ENCODE measurements at places on chromosomes 16 and 17. TPM values are rescaled to one million over a fixed set of nuclear protein-coding genes. Genes with fewer than 3 reads are reported as not detected.

Gene ARMC5
- 7.2 TPM for total RNA-seq

Gene ZSCAN10
- not detected for total RNA-seq

Gene PRCD
- 3.3 TPM for total RNA-seq

Gene GAA
- 16.7 TPM for total RNA-seq

Measured in nasal cavity respiratory epithelium epithelial cell of viscerocranial mucosa (primary cell).